ENCODE measurements at places on chromosomes 6 and 20.

DNA sequence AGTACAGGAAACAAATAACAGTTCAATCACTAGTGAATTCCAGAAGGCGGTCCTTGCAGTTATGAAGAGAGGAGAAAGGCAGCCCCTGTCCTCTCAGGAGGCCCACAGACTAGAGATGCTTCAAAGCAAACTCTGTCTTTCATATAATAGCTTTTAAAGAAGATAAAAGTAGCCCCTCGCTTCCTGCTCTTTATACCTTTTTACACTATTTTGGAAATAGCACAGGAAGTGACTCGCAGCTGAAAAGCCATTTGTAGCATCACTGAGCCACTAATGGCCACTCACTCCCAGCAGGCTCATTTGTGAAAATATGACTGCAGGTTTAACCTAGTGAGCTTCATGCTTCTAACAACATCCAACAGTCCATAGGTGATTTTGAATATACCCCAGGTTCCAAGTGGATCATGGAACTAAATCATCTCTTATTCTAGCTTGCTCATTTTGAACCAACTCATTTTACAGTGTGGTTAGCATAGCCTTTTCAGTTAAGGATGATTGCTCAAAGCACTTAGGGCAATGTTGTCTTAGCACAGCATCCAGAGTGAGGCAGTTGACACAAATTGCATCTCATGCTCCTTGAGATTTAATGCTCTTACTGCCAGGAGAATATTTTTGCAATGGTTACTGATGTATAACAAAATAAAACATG lies 136.0 kb upstream of the NRSN1 start:
- DNase-seq: no peak

- DNase-seq: no peak
Measured at GRCh38 chr20:13142143-13142542, 78.9 kb upstream of the ISM1 start.

GRCh38 chr6:31495580-31495979 lies 2.4 kb upstream of the MICB start:
- no peak for DNase-seq

DNA sequence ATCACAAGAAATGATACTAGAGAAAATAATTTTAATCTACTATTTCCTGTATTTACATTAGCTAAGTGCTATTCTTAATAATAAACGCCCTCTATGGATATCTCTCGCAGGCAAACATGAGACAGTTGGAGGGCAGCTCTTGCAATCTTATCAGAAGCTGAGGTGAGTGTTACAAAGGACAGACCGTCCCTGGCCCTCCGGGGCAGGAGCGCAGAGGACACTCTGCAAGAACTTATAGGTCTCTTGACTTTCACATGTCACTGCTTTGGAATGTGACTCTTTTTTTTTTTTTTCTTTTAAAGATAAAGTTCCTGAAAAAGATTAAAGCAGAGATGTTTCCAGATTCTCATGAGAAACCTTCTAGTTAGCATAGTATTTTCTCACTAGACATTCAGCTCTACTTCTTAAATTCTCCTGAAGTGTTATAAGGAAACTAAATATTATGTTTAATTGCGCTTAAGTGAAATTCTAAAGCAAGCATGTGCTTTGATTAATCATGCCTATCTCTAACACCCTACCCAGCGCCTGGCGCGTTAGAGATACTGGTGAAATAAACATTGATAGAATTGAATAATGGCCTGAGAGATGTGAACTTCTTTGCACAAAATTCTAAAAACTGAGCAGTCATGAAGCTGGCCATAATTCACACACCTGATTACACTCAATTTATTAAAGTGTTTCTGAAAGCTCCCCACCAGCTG lies 57.4 kb downstream of the SYTL3 start:
- no peak for DNase-seq

DNA sequence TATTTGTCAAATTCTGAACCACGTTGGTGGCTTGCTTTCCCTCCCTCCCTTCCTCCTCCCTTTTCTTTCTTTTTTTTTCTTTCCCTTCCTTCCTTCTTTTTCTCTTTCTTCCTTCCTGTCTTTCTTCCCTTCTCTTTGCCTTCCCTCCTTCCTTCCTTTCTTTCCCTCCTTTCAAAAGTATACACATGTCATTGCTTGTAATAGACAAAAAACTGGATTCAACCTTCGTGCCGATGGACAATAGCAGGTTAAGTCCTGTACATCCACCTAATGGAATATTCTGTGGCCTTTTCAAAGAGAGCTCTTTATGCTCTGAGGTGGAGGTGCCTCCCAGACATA lies 72.2 kb downstream of the BANF2 start:
- no peak for DNase-seq

Data from hematopoietic multipotent progenitor cell treated with erythropoietin and hydrocortisone succinate and interleukin-3 and kit ligand, for 17 days (in vitro differentiated cells).